ENCODE measurements at places on chromosomes 5 and 9. TPM values are rescaled to one million over a fixed set of nuclear protein-coding genes. Genes with fewer than 3 reads are reported as not detected.

Gene IFNA7
- not detected for total RNA-seq

Gene HAUS6
- 31.9 TPM for total RNA-seq

Gene TCF7
- 77.2 TPM for total RNA-seq

GRCh38 chr5:131355971-131356528 is 92.2 kb downstream of the CDC42SE2 start:
- no peak overlapping the region for H3K4me3 ChIP-seq
- peak overlapping the region; percentile 70 for H3K27ac ChIP-seq
- DNase-seq = no peak
- H3K36me3 ChIP-seq = peaks cover 17% of the 10 kb centered on the region
- peaks cover 44% of the 10 kb centered on the region for H3K4me1 ChIP-seq

DNA sequence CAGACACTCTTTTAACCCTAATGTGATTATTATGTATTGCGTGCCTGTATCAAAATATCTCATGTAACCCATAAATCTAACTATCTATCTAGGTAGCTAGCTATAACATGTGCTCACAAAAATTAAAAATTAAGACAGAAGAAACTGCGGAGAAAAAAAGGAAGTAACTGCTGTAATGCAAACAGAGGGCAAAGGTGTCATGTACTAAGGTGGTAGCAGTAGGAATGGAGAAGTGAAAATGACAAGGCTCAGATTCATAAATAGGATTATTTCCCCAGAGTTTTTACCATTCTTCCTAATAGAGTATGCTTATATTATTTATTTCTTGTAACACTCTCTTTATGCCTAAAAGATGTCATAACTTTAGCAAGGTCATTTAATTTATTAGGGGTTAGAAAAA is 1527.5 kb upstream of the C9orf72 start:
- H3K27ac ChIP-seq = no peak overlapping the region
- H3K4me3 ChIP-seq = no peak overlapping the region
- DNase-seq = no peak
- H3K4me1 ChIP-seq = no peaks in the 10 kb centered on the region
- H3K27me3 ChIP-seq = no peaks in the 10 kb centered on the region

GRCh38 chr5:168156170-168156569 is 135.3 kb upstream of the WWC1 start:
- H3K27me3 ChIP-seq = peaks cover 4% of the 10 kb centered on the region
- no peak overlapping the region for H3K4me3 ChIP-seq
- DNase-seq = no peak
- H3K4me1 ChIP-seq = no peaks in the 10 kb centered on the region
- H3K27ac ChIP-seq = no peak overlapping the region

GRCh38 chr9:108743901-108744371 is 111.8 kb downstream of the ACTL7B start:
- H3K27me3 ChIP-seq = peaks cover 2% of the 10 kb centered on the region
- H3K36me3 ChIP-seq = no peaks in the 10 kb centered on the region
- no peak overlapping the region for H3K27ac ChIP-seq

GRCh38 chr5:116498503-116499048 is 76.0 kb downstream of the SEMA6A start:
- no peaks in the 10 kb centered on the region for H3K4me1 ChIP-seq
- H3K4me3 ChIP-seq = no peak overlapping the region

DNA sequence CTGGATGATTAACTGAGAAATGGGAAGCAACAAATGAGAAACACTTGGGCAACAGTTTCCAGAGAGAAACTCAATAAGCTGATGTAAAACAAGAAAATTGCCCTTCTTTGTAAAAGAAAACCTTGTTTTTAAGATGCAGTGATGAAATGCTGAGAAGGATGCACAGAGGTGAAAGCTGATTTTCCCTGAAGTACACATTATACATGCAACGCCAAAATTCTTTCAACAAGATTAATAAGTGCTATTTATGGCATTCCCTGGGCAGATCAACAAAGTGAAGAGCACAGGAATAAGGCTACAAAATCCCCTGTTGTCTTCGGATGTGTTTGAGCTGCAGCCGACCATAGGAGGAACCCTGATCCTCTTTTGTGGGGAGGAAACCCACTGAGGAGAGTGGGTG is 208.0 kb upstream of the ANKH start:
- no peak for DNase-seq
- no peak overlapping the region for H3K27ac ChIP-seq
- H3K36me3 ChIP-seq = no peaks in the 10 kb centered on the region
- no peaks in the 10 kb centered on the region for H3K27me3 ChIP-seq

GRCh38 chr9:126483468-126484073 is 130.2 kb upstream of the LMX1B start:
- peaks cover 11% of the 10 kb centered on the region for H3K4me1 ChIP-seq
- H3K4me3 ChIP-seq = no peak overlapping the region
- DNase-seq = no peak
- H3K27me3 ChIP-seq = peaks cover 30% of the 10 kb centered on the region

DNA sequence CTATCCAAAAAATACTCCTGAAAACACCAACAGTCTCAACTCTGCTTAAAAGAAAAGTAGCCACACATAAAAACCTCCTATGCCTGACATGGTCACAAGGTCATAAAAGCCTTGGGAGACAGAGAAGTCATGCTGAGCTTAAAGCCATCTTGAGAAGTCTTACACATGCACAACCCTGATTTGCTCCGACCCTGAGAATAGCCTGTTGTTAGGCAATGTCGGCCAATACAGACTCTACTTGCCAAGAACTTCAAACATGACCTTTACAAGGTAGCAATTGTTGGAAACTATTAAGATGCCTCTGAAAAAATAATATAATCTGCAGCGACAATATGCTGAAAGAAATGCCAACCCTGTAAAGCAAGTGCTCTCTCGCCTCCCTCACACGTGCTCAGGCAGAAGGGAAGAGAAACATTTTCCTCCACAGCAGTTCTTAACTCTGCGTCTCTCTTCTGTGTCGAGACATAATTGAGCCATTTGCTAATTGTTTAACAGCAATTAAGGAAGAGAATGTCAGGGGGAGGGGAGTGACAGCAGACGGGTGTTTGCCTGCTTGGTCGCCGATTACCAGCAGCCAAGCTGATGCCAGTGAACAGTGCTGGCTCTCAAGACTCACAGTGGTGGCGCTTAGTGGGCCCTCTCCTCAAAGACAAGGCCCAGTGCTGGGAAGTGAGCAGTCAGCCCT is 393.6 kb downstream of the SPOCK1 start:
- H3K27me3 ChIP-seq = no peaks in the 10 kb centered on the region
- no peak overlapping the region for H3K4me3 ChIP-seq
- no peaks in the 10 kb centered on the region for H3K36me3 ChIP-seq
- no peaks in the 10 kb centered on the region for H3K4me1 ChIP-seq

DNA sequence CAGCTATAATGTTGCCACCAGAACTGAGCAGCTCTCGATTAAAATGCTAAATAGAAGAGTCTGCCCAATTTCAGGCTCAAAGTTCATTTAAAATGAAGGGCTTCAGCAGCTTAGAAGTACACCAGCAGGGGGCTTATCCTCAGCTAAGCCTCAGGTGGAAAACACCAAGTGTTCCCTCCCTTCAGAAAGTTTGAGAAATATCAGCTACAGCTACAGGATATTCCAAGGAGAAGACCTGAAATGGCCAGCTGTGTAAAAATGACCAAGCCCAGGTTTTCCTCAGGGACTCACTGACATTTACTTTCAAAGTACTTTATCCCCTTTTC is 395.4 kb downstream of the DTWD2 start:
- H3K27me3 ChIP-seq = no peaks in the 10 kb centered on the region
- H3K36me3 ChIP-seq = no peaks in the 10 kb centered on the region
- no peak overlapping the region for H3K4me3 ChIP-seq

DNA sequence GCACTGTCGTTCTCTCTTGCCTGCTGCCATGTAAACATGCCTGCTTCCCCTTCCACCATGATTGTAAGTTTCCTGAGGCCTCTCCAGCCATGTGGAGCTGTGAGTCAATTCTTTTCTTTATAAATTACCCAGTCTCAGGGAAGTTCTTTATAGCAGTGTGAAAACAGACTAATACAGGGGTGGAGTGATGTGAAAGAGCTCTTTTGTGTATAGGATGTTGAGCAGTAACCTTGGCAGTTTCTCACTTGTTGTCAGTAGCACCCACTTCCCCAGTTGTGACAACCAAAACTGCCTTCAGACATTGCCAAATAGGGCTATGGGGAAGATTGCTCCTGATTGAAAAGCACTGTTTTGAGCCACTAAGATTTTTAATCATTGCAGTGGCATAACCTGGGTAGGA is 552.2 kb upstream of the ZNF462 start:
- DNase-seq = no peak
- peaks cover 2% of the 10 kb centered on the region for H3K27me3 ChIP-seq
- H3K27ac ChIP-seq = no peak overlapping the region
- no peaks in the 10 kb centered on the region for H3K4me1 ChIP-seq
- H3K36me3 ChIP-seq = no peaks in the 10 kb centered on the region
- no peak overlapping the region for H3K4me3 ChIP-seq

- H3K27ac ChIP-seq = no peak overlapping the region
- no peaks in the 10 kb centered on the region for H3K4me1 ChIP-seq
- DNase-seq = no peak
- no peaks in the 10 kb centered on the region for H3K36me3 ChIP-seq
- no peak overlapping the region for H3K4me3 ChIP-seq
- no peaks in the 10 kb centered on the region for H3K27me3 ChIP-seq
Measured at GRCh38 chr5:158644301-158644700, 455.4 kb downstream of the EBF1 start.

- no peaks in the 10 kb centered on the region for H3K4me1 ChIP-seq
- H3K36me3 ChIP-seq = no peaks in the 10 kb centered on the region
- H3K27ac ChIP-seq = no peak overlapping the region
- H3K27me3 ChIP-seq = peaks cover 9% of the 10 kb centered on the region
Measured at GRCh38 chr9:86994231-86994630, 46.9 kb upstream of the GAS1 start.

DNA sequence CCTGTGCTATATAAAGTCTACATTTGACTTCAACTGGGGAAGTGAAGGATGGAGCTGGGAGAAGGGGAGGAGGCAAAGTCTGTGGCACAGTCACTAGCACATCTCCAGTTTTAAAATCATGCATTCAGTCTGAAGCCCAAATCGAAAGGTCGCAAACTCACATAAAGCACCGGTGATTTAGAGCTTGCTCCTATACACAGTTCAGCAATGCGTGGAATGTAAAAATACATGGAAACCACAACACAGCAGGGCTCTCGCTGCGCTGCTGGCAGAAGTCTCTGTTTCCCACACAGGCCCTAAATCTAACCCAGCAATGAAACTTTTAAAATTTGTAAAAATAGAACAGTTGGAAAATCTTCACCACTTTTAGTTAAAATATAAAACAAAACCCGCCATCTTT is 68.2 kb downstream of the EBF1 start:
- H3K4me1 ChIP-seq = no peaks in the 10 kb centered on the region
- H3K36me3 ChIP-seq = no peaks in the 10 kb centered on the region
- DNase-seq = no peak

DNA sequence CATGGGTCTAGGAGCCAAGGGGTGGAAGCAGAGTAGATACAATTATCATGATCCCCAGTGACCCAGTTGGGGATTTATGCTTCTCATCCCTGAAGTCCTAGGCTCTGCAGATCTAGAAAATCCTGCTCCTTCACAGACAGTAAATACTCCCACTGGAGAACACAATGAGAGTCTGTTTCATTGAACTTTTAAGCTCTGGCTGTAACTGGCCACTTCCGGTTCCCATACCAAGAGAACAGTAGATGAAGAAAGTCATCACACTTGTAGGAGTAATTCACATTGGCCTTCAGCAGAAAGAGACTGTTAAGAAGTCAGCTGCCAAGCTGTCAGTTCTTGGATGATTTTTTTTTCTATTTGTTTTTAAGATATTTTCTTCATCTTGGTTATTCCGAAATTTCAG is 597.1 kb downstream of the ACTL7B start:
- H3K4me3 ChIP-seq = no peak overlapping the region
- no peaks in the 10 kb centered on the region for H3K4me1 ChIP-seq
- no peak for DNase-seq
- no peaks in the 10 kb centered on the region for H3K36me3 ChIP-seq
- H3K27ac ChIP-seq = no peak overlapping the region

DNA sequence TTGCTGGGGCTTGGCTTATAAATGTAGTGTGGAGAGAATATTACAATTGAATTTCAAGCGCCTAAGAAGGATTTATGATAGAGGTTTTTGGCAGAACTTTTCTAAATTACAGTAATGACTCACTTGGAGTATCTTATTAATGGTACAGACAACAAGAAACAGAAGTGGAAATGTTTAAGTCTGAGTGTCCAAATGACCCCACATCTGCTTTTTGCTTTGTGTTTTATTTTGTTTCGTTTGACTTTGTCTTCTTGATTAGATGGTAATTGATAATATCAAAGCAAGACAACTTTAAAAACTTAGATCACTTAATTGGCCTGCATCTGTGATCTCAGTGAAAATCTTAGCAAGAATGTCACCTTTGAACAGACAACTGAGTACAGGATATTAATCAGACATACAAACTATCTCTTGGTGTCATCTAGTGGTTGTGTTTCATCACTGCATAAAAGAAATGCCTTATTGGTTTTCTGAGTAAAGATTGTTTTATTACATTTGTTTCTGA is 577.4 kb downstream of the ISL1 start:
- no peak overlapping the region for H3K27ac ChIP-seq
- H3K27me3 ChIP-seq = no peaks in the 10 kb centered on the region
- DNase-seq = no peak
- no peaks in the 10 kb centered on the region for H3K36me3 ChIP-seq
- no peak overlapping the region for H3K4me3 ChIP-seq
- no peaks in the 10 kb centered on the region for H3K4me1 ChIP-seq

DNA sequence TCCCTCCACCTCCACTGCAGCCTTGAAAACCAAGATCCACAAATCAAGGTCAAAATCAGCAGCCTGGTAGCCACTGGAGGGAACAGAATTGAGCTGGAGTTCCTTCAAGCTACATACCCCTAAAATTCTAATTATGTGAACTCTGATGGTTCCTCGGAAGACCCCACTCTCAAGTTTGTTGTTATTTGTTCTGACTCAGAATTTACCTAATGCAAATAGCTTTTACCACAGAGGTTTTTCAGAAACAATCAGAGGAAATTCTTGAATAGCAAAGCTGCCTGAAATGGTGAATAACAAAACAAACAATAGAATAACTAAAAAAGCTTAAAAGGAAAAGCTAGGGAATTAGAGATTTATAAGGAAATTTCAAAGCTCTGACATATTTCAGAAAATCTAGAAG is 220.0 kb downstream of the CDH18 start:
- H3K36me3 ChIP-seq = no peaks in the 10 kb centered on the region
- H3K4me3 ChIP-seq = no peak overlapping the region
- H3K27me3 ChIP-seq = no peaks in the 10 kb centered on the region
- no peak for DNase-seq

GRCh38 chr5:38612851-38613250 is 56.4 kb upstream of the LIFR start:
- H3K27me3 ChIP-seq = peaks cover 3% of the 10 kb centered on the region
- no peaks in the 10 kb centered on the region for H3K4me1 ChIP-seq
- no peak overlapping the region for H3K27ac ChIP-seq
- DNase-seq = no peak
- no peaks in the 10 kb centered on the region for H3K36me3 ChIP-seq

DNA sequence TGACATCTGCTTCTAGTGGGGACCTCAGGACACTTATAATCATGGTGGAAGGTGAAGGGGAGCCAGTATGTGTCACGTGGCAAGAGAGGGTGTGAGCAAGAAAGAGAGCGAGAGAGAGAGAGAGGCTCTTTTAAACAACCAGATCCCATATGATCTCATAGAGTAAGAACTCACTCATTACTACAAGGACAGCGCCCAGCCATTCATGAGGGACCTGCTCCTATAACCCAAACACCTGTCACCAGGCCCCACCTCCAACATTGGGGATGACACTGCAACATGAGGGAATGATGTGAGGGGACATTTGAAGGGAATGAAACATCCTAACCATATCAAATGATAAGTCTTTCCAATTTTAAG is 427.5 kb downstream of the EFNA5 start:
- H3K27me3 ChIP-seq = no peaks in the 10 kb centered on the region
- no peaks in the 10 kb centered on the region for H3K36me3 ChIP-seq
- H3K4me1 ChIP-seq = no peaks in the 10 kb centered on the region
- DNase-seq = no peak
- no peak overlapping the region for H3K4me3 ChIP-seq

All from activated T-helper 1 cell treated with anti-CD3 and anti-CD28 coated beads, Interleukin-12 subunit alpha, Interleukin-12 subunit beta, Interleukin-2, Interleukin-4 antibody, amounts not matched to agents 30 ng/mL and 10 ng/mL and 1 ng/mL, durations not matched to agents 14 hours and 24 hours and 36 hours (primary cell).